ENCODE measurements at places on chromosomes 12 and 14. TPM values are rescaled to one million over a fixed set of nuclear protein-coding genes. Genes with fewer than 3 reads are reported as not detected.

AGAP2 gene
- 1.9 TPM for total RNA-seq

MYO1H gene
- not detected for total RNA-seq

CLIP1 gene
- total RNA-seq = 92.5 TPM

FGF23 gene
- total RNA-seq = not detected

OVCH1 gene
- total RNA-seq = 0.20 TPM

NOVA1 gene
- total RNA-seq = 32.9 TPM

TAS2R31 gene
- 13.5 TPM for total RNA-seq

CLBA1 gene
- total RNA-seq = 11.7 TPM

EPS8 gene
- total RNA-seq = 213 TPM
